H1 (cell line): ENCODE measurements at places on chromosomes 4 and X. TPM values are rescaled to one million over a fixed set of nuclear protein-coding genes. Genes with fewer than 3 reads are reported as not detected.

The DUSP21 gene
- not detected in 2 replicates for total RNA-seq

The BMX gene
- total RNA-seq, result not detected in 2 replicates

The SPANXD gene
- not detected in 2 replicates for total RNA-seq

The POF1B gene
- not detected in 2 replicates for total RNA-seq

The SATL1 gene
- 0.17 and 0.27 TPM in 2 replicates for total RNA-seq

DNA sequence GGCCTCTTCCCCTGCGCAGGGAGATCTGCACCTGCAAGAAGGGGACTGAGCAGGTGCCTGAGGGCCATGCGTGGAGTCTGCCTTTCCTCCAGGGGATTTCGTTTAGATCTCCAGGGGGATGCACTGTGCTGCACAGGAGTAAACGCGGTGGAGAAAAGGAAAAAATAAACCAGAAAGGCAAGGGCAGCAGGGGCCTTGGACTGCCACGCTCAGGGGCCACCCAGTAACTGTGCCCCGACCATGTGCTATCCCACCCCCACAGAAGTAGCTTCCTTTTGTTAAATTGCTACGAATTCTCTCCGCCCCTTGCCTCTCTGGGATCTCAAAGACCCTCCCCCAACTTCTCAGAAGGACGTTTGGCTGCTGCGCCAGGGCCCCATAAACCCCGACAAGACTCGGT lies 17.2 kb upstream of the HMX1 start:
- DNase-seq, result no peak

GRCh38 chr4:61507091-61507490 lies 307.0 kb downstream of the ADGRL3 start:
- no peak for DNase-seq
